ENCODE measurements at places on chromosomes 1 and 21. TPM values are rescaled to one million over a fixed set of nuclear protein-coding genes. Genes with fewer than 3 reads are reported as not detected.

The DCDC2B gene
- not detected for total RNA-seq

The RUNX1 gene
- 0.64 TPM for total RNA-seq

The CNIH3 gene
- total RNA-seq = 3.8 TPM

The RHBG gene
- total RNA-seq = not detected

The SMIM1 gene
- total RNA-seq = 4.7 TPM

The CRYAA gene
- not detected for total RNA-seq

The ABCA4 gene
- 0.45 TPM for total RNA-seq

The DYNLT5 gene
- total RNA-seq = 1.6 TPM

The RC3H1 gene
- 35.2 TPM for total RNA-seq

The PGLYRP4 gene
- not detected for total RNA-seq

The DNAJC28 gene
- total RNA-seq = 2.4 TPM

The OR6K6 gene
- not detected for total RNA-seq

The SAMSN1 gene
- total RNA-seq = not detected

The ANKRD34A gene
- total RNA-seq = 1.2 TPM

The TMEM269 gene
- 0.91 TPM for total RNA-seq

The HAPLN2 gene
- 0.91 TPM for total RNA-seq

The TACSTD2 gene
- not detected for total RNA-seq

The OR6N1 gene
- not detected for total RNA-seq

The KRTAP19-1 gene
- total RNA-seq = not detected
